ENCODE measurements at places on chromosomes 11 and 22.
A peak's percentile ranks its signal among the peaks of the same experiment; 100 is the strongest.

GRCh38 chr11:124511745-124512144 lies 31.7 kb downstream of the OR8B12 start:
- no peak for DNase-seq

GRCh38 chr11:2482745-2483144 lies 37.9 kb downstream of the KCNQ1 start:
- no peak for DNase-seq

DNA sequence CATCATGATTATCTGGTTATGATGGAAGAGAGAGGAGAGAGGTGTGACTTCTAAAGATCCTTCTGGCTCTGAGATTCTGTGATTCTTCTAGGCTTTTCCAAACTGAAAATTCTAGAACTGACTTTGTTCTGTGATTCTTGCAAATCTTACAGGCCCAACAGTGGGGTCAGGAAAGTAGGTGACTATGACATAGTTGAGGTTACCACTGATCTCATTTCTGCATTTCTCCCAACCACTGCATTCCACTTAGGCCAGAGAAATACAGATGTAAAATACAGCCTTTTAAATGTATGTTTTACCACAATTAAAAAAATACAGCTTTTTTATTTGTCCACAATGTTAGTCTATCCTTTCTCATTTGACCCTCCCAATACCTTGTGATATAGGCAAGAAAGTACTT lies 83.7 kb downstream of the STIM1 start:
- DNase-seq: no peak

DNA sequence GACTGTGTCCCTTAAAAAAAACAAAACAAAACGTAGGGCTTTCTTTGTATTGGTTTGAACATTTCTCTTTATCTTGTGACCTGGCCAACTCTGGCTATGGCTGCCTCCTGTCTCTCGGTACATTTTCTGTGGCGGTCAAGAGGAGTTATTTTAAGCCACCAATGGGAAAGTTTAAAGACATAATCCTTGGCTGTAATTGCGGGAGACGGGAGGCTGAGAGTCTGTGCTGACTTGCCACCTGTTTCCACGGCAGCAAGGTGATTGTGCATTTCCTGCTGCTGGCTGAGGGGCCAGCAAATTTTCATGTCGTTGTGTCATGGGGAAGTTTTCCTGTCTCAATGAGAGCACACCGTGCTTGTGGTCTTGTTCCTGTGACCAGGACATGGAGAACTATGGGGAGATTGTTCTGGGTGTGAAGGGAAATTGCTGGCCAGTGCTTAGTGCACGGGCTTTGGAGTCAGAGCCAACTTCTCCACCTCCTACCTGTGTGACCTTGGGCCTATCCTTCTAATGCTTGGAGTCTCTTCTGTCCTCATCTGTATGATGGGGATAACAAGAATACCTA lies 11.0 kb downstream of the PTPRJ start:
- DNase-seq: no peak

GRCh38 chr11:119650251-119650650 lies 78.7 kb downstream of the NECTIN1 start:
- no peak for DNase-seq

GRCh38 chr11:132692891-132693290 lies 839.4 kb downstream of the OPCML start:
- no peak for DNase-seq

- no peak for DNase-seq
Measured at GRCh38 chr11:28797536-28797935, 689.3 kb downstream of the METTL15 start.

GRCh38 chr11:57392066-57392762 lies 1.8 kb upstream of the PRG2 start:
- no peak for DNase-seq

DNA sequence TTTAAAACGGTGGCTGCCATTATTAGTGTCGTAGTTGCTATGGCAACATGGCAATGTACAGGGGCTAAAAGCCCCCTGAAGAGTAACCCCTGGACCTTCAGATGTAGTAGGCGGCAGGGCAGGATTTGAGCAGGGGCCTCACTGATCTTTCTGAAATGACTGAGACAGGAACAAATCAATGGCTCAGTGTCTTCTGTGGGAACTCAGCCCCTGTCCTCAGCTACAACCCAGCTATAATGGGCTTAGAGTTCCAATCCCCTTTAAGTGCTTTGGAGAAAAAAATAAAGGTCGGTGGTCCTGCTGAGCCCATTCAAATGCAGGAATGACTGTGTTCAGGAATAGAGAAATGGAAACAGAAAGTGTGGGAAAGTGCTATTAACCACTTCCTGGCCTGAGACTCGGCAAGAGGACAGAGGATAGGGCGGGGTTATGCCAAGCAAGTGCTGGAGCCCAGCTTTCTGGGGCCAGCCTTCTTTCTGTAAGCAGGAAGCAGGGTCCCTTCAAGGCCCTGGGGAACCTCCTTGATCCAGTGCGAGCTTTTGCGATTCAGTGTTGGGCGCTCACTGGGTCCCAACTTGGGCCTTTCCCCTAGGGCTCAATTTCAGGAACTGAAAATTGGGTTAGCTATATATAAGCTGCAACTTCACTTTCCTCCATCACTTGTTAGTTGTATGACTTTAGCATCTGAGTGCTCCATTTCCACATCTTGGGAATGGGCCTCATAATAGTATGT lies 6.1 kb upstream of the CD82 start:
- DNase-seq: no peak

- DNase-seq: peak; percentile 12
Measured at GRCh38 chr11:35619116-35619854, 1.0 kb downstream of the FJX1 start.

GRCh38 chr22:49137206-49137840 lies 690.4 kb downstream of the BRD1 start:
- DNase-seq: no peak

GRCh38 chr22:21104126-21104691 lies 58.5 kb downstream of the LRRC74B start:
- DNase-seq: no peak

- no peak for DNase-seq
Measured at GRCh38 chr22:45069925-45070324, 60.1 kb upstream of the PHF21B start.

- DNase-seq: no peak
Measured at GRCh38 chr11:45412051-45412471, 125.9 kb upstream of the SYT13 start.

DNA sequence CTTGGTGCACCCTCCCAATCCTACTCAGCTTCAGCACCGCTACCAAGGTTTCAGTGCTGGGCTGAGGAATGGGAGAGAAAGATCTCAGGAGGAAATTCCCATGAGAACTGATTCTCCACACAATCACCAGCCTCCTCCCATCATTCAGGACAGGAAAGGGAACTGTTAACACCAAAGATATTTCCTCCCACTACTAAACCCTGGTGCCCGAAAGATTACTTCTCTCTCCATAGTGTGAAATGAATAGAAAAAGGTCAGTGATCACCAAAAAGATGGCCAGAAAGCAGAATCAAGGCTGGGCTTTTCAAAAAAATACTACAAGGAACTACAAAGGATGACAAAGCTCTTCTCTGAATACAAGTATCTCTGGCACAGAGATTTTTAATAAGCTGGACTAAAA lies 26.1 kb downstream of the TCIRG1 start:
- no peak for DNase-seq

- no peak for DNase-seq
Measured at GRCh38 chr22:24697172-24697571, 77.3 kb downstream of the PIWIL3 start.

DNA sequence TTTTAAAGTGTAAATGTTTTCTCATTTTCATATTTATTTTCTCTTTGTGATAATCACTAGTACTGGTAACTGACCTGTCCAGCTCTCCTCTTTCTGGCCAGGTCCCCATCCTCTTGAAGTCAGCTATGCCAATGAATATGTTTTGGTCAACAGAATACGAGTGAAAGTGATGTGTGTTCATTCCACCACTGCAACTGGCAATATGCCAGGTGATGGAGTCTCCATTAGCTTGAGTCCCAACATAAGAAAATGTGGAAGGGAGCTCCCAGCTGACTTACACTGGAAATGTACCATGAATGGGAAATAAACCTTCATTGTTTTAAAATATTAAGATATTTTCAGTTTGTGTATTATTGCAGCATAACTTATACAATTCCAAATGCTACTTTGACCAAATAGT lies 75.8 kb downstream of the CCDC34 start:
- no peak for DNase-seq

GRCh38 chr22:37302674-37303555 lies 20.6 kb downstream of the CYTH4 start:
- no peak for DNase-seq

DNA sequence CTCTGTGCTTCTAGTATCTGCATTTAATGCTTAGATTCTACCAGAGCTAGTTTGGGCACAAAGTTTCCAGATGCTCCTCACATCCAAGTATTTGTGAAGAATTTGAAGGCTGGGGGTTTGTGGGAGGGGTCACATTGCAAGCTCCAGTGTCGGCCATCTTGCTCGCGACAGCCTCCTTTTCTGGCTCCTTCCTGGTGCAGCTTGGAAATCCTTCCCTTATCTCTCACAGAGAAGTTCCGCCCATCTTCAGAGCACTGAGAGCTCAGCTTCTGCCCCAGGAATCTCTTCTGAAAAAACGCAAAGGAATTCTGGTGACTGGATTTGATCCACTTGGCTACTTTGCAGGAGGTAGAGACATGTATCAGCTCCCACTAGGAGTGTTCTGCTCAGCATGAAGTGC lies 497.5 kb downstream of the TBC1D22A start:
- DNase-seq: no peak

GRCh38 chr22:32480238-32480637 lies 5.6 kb downstream of the FBXO7 start:
- DNase-seq: no peak

GRCh38 chr22:42661985-42662831 lies 13.0 kb upstream of the CYB5R3 start:
- DNase-seq: no peak

DNA sequence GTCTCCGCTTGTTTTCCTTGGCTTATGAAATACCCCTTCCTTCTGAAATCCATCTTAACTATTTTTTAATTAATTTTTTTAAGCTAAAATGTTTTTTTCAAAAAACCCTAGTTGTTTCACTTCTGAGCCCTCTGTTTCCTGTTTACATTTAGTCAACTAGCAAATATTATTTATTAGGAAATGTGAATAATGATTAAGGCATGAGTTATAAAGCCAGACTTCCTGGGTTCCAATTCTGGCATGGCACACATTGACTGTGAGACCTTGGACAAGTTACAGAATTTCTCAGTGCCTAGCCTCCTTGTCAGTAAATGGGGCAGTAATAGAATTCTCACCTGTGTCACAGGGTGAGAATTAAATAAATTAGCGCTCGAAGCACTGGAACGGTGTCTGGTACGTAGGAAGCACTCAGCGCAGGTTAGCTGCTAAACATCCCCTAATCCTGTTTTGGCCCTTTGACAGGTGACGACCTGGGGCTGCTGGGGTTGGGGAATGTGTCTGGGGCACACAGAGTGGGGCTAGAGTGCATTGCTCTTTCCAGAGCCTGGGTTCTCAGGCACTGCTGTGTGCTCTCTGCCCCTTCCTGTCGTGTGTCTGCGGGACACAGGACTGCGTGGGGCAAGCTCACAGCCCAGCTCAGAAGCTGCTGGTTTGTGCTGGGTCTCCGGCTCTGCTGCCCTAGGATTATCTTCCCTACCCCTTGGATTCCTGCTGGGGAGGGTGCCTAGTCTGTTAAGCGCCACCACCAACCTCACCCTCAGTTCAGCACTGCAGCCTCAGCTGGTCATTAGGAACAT lies 13.1 kb downstream of the PANX1 start:
- no peak for DNase-seq

GRCh38 chr22:49979587-49980264 lies 19.2 kb downstream of the PIM3 start:
- DNase-seq: no peak
